Activated CD4-positive, alpha-beta T cell treated with anti-CD3 and anti-CD28 coated beads for 4 hours (primary cell): ENCODE measurements at places on chromosomes 16 and 17.

DNA sequence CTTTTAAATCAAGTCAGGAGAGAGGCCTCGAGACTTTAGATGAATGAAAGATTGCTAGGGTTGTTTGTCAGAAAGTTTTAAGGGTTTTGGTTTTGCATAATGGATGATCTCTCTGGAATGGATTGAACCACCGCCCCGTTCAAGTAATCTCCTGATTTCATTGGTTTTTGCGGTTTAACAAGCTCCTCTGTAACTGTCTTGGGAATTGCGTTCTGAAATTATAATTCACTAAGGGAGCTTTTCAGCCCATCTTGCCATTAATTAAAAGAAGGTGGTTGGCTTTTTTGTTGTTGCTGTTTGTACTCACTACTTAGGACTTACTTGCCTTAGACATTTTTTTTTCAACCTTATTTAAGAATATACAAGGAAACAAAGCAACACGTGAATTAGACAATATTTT is 8.8 kb downstream of the HS3ST4 start:
- DNase-seq, result no peak

DNA sequence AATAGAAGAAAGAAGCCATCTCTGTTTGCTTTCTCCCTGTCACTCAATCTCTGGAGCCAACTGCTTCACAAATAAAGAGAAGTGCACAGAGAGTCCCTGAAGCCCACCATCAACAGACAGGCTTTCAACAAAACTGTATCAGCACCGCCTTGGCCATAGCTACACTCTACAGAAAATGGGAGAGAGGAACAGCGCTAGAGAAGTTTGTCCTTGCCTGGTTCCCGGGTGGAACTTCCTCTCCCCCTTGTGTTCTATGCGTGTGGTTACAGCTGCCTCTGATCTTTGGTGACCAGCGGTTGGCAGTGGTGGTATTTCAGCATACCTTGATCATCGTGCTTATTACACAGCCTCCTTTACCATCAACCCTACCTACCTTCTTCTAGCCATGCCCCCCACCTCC is 91.4 kb upstream of the CCL2 start:
- DNase-seq, result no peak

DNA sequence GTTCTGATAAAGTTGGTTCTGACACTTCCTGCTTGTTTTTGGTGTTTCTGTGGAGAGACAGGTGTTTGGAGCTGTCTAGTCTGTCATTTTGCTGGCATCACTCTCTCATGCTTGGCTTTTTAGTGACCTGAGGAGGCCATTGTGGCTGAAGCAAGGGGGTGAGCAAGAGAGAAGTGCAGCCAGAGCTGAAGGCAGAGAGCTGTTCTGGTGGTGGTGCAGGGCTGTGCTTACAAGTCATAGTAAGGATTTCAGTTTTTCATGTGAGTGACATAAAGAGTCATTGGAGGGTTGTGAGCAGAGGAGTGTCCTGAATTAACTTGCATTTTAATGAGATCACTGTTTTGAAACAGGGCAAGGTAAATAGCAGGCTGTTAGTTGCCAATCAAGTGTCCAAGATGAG is 97.5 kb downstream of the CHD9 start:
- no peak for DNase-seq

GRCh38 chr17:10516065-10516464 is 2.3 kb downstream of the MYH1 start:
- no peak for DNase-seq

DNA sequence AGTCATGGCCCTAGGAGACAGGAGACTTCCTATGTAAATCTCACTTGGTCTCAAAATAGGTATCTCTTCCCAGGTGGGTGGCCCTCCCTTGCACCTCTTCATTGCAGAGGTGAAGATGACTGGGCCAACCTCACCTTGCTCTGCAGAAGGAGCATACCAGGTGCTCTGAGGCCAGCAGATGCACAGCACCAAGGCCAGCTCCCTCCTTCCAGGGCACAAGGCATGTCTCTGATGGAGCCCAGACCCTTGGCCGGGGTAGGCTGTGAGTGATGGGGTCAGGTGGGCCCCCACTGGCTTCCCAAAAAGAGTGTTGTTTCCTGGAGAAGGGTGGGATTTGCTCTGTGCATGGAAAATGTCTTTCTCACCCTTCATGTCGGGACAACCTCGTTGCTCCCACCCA is 12.8 kb downstream of the CACNG5 start:
- no peak for DNase-seq
